ENCODE measurements at places on chromosomes 5 and 9. TPM values are rescaled to one million over a fixed set of nuclear protein-coding genes. Genes with fewer than 3 reads are reported as not detected.

LCN9 gene
- not detected for polyA plus RNA-seq

GM2A gene
- polyA plus RNA-seq = 4.6 TPM

PCSK1 gene
- not detected for polyA plus RNA-seq

NIM1K gene
- not detected for polyA plus RNA-seq

DPM2 gene
- polyA plus RNA-seq = 79.7 TPM

C5orf46 gene
- not detected for polyA plus RNA-seq

CCDC192 gene
- not detected for polyA plus RNA-seq

GDA gene
- not detected for polyA plus RNA-seq

PCDHB10 gene
- not detected for polyA plus RNA-seq

ZBTB43 gene
- 10.3 TPM for polyA plus RNA-seq

DNA sequence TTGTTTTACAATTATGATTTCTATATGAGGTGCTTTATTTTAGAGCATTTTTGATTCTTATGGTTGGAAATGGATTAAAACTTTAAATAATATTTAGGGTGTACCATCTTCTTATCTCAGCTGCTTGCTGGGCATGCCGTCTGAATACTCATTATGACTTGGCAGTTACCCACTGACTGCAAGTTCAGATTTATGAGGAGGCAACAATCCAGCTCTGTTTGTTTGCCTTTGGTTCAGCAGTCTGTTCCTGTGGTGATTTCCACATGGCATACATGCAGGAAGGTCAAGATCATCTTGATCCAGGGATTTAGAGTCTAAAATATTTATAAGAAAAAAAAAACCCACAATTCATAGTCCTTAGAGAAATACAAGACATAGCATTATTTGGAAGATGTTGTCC lies 1254.5 kb upstream of the NUDT12 start:
- no peak overlapping the region for H3K27ac ChIP-seq
- peaks cover 5% of the 10 kb centered on the region for H3K36me3 ChIP-seq
- no peaks in the 10 kb centered on the region for H3K4me1 ChIP-seq

DNA sequence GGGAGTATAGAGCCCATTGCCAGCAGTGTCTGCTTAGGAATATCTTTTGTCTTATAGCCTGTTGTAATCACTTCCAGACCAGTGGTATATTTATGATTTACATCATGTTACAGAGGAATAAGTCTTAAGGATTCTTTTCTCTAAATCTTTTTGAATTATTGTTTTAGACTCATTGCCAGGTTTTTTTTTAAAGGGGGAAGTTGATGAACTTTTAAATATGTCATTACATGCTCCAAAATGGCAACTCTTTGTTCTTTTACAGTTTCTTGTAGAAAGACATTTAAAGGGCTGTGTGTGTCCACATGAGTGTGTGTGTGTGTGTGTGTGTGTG lies 59.4 kb upstream of the NFIB start:
- H3K27ac ChIP-seq = no peak overlapping the region
- no peak overlapping the region for H3K4me3 ChIP-seq
- no peaks in the 10 kb centered on the region for H3K36me3 ChIP-seq
- no peaks in the 10 kb centered on the region for H3K4me1 ChIP-seq
- no peak for DNase-seq

- H3K4me1 ChIP-seq = peaks cover 5% of the 10 kb centered on the region
- no peak overlapping the region for H3K27ac ChIP-seq
- H3K4me3 ChIP-seq = no peak overlapping the region
These were observed 116.3 kb downstream of the COL23A1 start for GRCh38 chr5:178473854-178474253.

- DNase-seq = no peak
- no peaks in the 10 kb centered on the region for H3K36me3 ChIP-seq
- peaks cover 5% of the 10 kb centered on the region for H3K27me3 ChIP-seq
- H3K4me3 ChIP-seq = no peak overlapping the region
These were observed 65.3 kb downstream of the CSNK1A1 start for GRCh38 chr5:149485655-149486615.

DNA sequence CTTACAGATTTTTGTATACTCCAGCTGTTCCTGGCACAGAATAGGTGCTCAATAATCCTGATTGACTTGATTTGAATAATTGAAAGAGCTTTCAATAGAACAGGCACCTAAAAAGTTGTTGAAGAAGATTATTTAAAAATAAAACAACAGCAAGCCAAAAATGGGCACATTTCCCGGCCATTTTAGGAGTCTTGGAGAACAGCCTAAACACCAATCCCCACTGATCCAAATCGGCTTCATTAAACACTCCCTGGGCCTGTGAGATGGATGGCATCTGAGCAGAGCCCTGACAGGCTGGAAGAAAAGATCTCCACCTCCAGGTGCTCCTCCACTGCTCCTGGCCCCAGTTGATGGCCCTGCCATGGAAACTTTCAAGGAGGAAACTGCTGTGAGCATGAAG lies 213.3 kb downstream of the MAN2A1 start:
- H3K27ac ChIP-seq = no peak overlapping the region
- H3K4me3 ChIP-seq = no peak overlapping the region
- DNase-seq = no peak
- no peaks in the 10 kb centered on the region for H3K4me1 ChIP-seq
- peaks cover 8% of the 10 kb centered on the region for H3K27me3 ChIP-seq

GRCh38 chr5:169803077-169803981 lies 166.3 kb downstream of the DOCK2 start:
- H3K27ac ChIP-seq = no peak overlapping the region
- H3K4me1 ChIP-seq = peaks cover 39% of the 10 kb centered on the region
- peaks cover 24% of the 10 kb centered on the region for H3K36me3 ChIP-seq
- no peaks in the 10 kb centered on the region for H3K27me3 ChIP-seq
- no peak for DNase-seq

- no peaks in the 10 kb centered on the region for H3K4me1 ChIP-seq
- peaks cover 7% of the 10 kb centered on the region for H3K27me3 ChIP-seq
- H3K4me3 ChIP-seq = no peak overlapping the region
- no peaks in the 10 kb centered on the region for H3K36me3 ChIP-seq
- no peak for DNase-seq
- no peak overlapping the region for H3K27ac ChIP-seq
These were observed 161.7 kb downstream of the GLIS3 start for GRCh38 chr9:4138180-4138579.

DNA sequence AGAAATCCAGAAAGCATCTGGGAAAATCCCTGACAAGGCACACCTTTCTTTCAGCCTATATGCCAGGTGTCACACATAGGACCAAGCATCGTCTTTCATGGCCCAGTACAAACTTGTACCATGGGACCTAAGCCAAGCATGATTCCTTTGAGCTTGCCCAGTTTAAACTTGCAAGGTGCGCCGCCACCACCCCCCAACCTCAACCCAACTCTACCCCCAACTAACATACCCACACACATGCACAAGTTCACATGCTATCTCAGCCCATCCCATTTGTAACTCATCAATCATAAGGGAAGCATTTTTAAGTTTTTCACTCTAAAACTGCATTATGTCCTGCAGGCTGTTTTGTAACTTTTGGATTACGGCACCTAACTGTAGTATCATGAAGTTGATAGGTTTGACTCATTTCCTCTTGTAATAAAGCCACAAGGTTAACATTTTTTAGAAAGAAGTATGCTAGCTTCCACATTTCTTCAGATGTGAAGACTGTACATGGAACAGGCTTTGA lies 145.9 kb upstream of the FST start:
- no peak overlapping the region for H3K27ac ChIP-seq
- no peaks in the 10 kb centered on the region for H3K4me1 ChIP-seq
- H3K4me3 ChIP-seq = no peak overlapping the region
- H3K27me3 ChIP-seq = no peaks in the 10 kb centered on the region

- H3K27me3 ChIP-seq = peaks cover 10% of the 10 kb centered on the region
- peaks cover 53% of the 10 kb centered on the region for H3K4me1 ChIP-seq
- H3K4me3 ChIP-seq = peak overlapping the region; percentile 92
- DNase-seq = no peak
These were observed 589 bp downstream of the CKS2 start for GRCh38 chr9:89311346-89312221.

GRCh38 chr5:25451294-25451693 lies 806.5 kb upstream of the CDH10 start:
- no peaks in the 10 kb centered on the region for H3K27me3 ChIP-seq
- no peak for DNase-seq
- H3K4me3 ChIP-seq = no peak overlapping the region
- H3K36me3 ChIP-seq = peaks cover 5% of the 10 kb centered on the region
- H3K27ac ChIP-seq = no peak overlapping the region

GRCh38 chr5:171678646-171679045 lies 107.0 kb upstream of the SMIM23 start:
- no peak overlapping the region for H3K27ac ChIP-seq
- no peak overlapping the region for H3K4me3 ChIP-seq
- H3K27me3 ChIP-seq = peaks cover 3% of the 10 kb centered on the region
- H3K4me1 ChIP-seq = no peaks in the 10 kb centered on the region
- DNase-seq = no peak

GRCh38 chr5:149268928-149269557 lies 2.6 kb upstream of the AFAP1L1 start:
- no peak overlapping the region for H3K4me3 ChIP-seq
- H3K36me3 ChIP-seq = peaks cover 5% of the 10 kb centered on the region
- H3K4me1 ChIP-seq = peaks cover 6% of the 10 kb centered on the region
- DNase-seq = peak; percentile 52
- peaks cover 9% of the 10 kb centered on the region for H3K27me3 ChIP-seq

DNA sequence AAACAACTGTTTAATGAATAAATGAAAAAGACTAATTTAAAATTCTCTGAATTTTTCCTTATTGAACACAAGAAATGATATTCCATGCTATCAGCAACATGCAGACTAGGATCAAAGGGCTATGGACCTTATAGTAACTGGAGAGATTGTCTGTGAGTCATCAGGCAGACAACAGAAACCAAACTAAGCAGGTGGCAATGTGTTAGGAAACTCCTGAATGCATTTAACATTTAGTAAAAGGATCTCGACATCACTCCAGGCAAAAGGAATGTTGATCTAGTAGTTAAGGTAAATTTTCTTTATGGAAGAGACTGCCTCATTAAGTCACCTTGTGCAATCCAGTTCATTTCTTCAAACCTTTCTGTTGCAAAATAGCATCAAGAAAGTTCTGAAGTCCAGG lies 58.4 kb downstream of the ARL15 start:
- H3K4me3 ChIP-seq = no peak overlapping the region
- peaks cover 32% of the 10 kb centered on the region for H3K4me1 ChIP-seq
- no peak for DNase-seq
- H3K36me3 ChIP-seq = no peaks in the 10 kb centered on the region
- no peak overlapping the region for H3K27ac ChIP-seq

DNA sequence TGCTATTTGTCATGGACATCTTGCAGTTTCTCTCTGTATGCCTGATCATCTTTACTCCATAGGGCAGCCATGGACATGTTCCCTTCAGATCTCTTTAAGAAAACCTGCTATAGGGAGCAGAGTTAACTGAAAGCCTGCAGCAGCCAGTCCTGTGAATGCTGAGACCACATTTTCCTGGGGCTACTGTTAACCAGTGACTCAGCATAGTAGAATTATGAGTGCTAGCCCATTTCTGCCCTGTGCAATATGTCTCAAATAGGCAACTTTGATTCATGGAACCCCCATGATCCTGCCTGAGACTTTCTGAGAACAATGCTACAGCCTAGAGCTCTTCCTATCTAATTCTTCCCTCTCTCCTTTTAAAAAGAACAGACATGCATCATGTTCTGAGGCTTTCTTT lies 624.2 kb downstream of the CHSY3 start:
- H3K36me3 ChIP-seq = no peaks in the 10 kb centered on the region
- H3K4me3 ChIP-seq = no peak overlapping the region
- no peaks in the 10 kb centered on the region for H3K4me1 ChIP-seq
- no peak overlapping the region for H3K27ac ChIP-seq
- H3K27me3 ChIP-seq = no peaks in the 10 kb centered on the region

DNA sequence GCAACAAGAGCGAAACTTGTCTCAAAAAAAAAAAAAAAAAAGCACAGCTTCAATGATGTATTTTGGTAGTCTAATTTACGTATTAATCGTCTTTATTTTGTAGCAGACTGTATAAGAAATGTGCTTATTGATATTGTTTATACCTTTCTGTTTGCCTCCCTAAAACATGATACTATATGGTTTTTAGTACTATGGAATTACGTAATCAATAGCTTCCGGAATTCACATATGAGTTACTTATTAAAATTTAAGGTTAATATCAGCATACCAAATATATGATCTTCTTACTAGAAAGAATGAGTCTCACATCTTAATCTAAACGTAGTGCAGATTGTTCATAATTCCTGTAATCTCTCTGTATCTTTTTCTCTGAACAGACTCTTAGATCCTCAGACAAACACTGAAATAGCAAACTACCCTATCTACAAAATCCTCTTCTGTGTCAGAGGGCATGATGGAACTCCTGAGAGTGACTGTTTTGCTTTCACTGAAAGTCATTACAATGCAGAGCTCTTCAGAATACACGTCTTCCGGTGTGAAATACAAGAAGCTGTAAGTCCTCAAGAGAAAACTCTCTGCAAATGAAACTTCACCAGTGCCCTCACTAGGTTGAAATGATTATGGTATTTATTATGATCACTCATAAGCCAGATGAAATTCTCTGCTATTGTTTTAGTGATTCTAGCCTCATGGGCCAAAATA lies 44.4 kb upstream of the GPR21 start:
- no peaks in the 10 kb centered on the region for H3K27me3 ChIP-seq
- DNase-seq = no peak
- peak overlapping the region; percentile 88 for H3K27ac ChIP-seq
- H3K36me3 ChIP-seq = peaks cover 6% of the 10 kb centered on the region
- H3K4me1 ChIP-seq = peaks cover 7% of the 10 kb centered on the region

- no peaks in the 10 kb centered on the region for H3K36me3 ChIP-seq
- H3K4me1 ChIP-seq = peaks cover 2% of the 10 kb centered on the region
- peaks cover 3% of the 10 kb centered on the region for H3K27me3 ChIP-seq
- DNase-seq = no peak
- no peak overlapping the region for H3K4me3 ChIP-seq
- H3K27ac ChIP-seq = no peak overlapping the region
These were observed 53.5 kb upstream of the SLC28A3 start for GRCh38 chr9:84394036-84394435.

DNA sequence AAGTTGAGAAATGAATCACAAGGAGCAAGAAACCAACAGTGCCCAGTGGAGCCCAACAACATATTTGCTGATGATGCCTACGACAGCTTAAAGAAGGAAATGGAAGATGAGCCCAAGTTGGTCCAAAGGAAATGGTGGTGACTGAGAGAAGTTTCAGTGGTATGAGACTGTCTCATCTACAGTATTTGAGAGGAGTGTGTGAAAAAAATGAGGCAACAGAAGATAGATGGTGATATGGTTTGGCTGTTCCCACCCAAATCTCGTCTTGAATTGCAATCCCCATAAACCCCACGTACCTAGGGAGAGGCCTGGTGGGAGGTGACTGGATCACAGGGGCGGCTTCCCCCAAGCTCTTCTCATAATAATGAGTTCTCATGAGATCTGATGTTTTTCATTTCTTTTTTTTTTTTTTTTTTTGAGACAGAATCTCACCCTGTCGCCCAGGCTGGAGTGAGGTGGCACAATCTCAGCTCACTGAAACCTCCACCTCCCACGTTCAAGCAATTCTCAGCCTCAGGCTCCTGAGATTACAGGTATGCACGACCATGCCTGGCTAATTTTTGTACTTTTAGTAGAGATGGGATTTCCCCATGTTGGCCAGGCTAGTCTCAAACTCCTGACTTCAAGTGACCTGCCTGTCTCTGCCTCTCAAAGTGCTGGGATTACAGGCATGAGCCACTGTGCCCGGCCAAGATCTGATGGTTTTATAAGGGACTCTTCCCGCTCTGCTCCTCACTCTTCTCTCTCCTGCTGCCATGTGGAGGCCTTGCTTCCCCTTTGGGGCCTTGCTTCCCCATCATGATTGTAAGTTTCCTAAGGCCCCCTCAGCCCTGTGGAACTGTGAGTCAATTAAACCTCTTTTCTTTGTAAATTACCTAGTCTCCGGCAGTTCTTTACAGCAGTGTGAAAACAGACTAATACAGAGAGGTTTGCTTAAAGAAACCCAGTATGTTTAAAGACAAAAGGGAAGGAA lies 30.2 kb downstream of the EFCAB9 start:
- H3K4me3 ChIP-seq = no peak overlapping the region
- H3K27ac ChIP-seq = no peak overlapping the region
- no peaks in the 10 kb centered on the region for H3K27me3 ChIP-seq
- no peak for DNase-seq
- no peaks in the 10 kb centered on the region for H3K4me1 ChIP-seq
